Activated B cell treated with CpG ODN at 0.5 μM for 24 hours (primary cell): ENCODE measurements at places on chromosomes 7 and 10. TPM values are rescaled to one million over a fixed set of nuclear protein-coding genes. Genes with fewer than 3 reads are reported as not detected.

- no peak overlapping the region for H3K4me3 ChIP-seq
- no peak for DNase-seq
- H3K36me3 ChIP-seq: no peaks in the 10 kb centered on the region
- no peaks in the 10 kb centered on the region for H3K4me1 ChIP-seq
- H3K27me3 ChIP-seq: peaks cover 7% of the 10 kb centered on the region
- no peak overlapping the region for H3K27ac ChIP-seq
Observed at GRCh38 chr7:50640256-50640655, 75.1 kb upstream of the DDC start.

- H3K36me3 ChIP-seq: no peaks in the 10 kb centered on the region
- H3K27me3 ChIP-seq: no peaks in the 10 kb centered on the region
- DNase-seq: no peak
Observed at GRCh38 chr7:80151274-80151665, 16.6 kb downstream of the GNAI1 start.

GRCh38 chr7:55939514-55940123, 12.1 kb upstream of the MRPS17 start:
- H3K36me3 ChIP-seq: peaks cover 14% of the 10 kb centered on the region
- H3K4me1 ChIP-seq: no peaks in the 10 kb centered on the region
- H3K27me3 ChIP-seq: no peaks in the 10 kb centered on the region
- no peak overlapping the region for H3K27ac ChIP-seq
- no peak overlapping the region for H3K4me3 ChIP-seq
- DNase-seq: no peak

- DNase-seq: no peak
- no peak overlapping the region for H3K27ac ChIP-seq
- no peak overlapping the region for H3K4me3 ChIP-seq
- H3K36me3 ChIP-seq: peaks cover 4% of the 10 kb centered on the region
- peaks cover 58% of the 10 kb centered on the region for H3K4me1 ChIP-seq
- H3K27me3 ChIP-seq: no peaks in the 10 kb centered on the region
Observed at GRCh38 chr7:123745437-123745836, 3.4 kb downstream of the WASL start.

DNA sequence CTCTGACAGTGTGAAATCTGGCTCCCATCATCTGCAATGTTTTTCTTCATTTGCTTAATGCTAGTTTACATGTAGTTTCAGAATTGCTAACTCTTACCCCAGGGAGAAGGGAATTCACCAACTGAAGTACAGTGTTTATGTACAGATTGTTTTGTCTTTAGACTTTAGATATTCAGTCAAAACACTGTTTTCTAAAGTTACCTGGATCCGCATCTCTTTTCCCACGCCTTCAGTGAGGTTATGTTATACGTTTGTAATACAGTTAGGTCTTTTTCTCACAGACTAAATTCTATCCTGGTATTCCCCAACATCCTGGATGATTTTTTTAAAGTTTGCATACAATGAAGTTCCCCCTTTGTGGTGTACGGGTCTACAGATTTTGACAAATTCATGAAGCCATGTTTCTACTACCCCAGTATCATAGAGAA, 3.2 kb upstream of the LYZL1 start:
- no peak overlapping the region for H3K4me3 ChIP-seq
- no peak overlapping the region for H3K27ac ChIP-seq
- no peaks in the 10 kb centered on the region for H3K4me1 ChIP-seq
- DNase-seq: no peak
- no peaks in the 10 kb centered on the region for H3K36me3 ChIP-seq

GRCh38 chr7:140625908-140626868, 14.4 kb downstream of the DENND2A start:
- peaks cover 7% of the 10 kb centered on the region for H3K27me3 ChIP-seq
- no peak overlapping the region for H3K27ac ChIP-seq
- DNase-seq: no peak

- peak overlapping the region; percentile 85 for H3K4me3 ChIP-seq
- DNase-seq: no peak
- no peaks in the 10 kb centered on the region for H3K27me3 ChIP-seq
- peaks cover 40% of the 10 kb centered on the region for H3K36me3 ChIP-seq
Observed at GRCh38 chr10:38093816-38094157, 350 bp upstream of the ZNF37A start.

GRCh38 chr7:19101909-19102308, 15.5 kb downstream of the TWIST1 start:
- peaks cover 50% of the 10 kb centered on the region for H3K27me3 ChIP-seq
- H3K4me1 ChIP-seq: peaks cover 15% of the 10 kb centered on the region
- H3K4me3 ChIP-seq: no peak overlapping the region
- no peaks in the 10 kb centered on the region for H3K36me3 ChIP-seq
- no peak overlapping the region for H3K27ac ChIP-seq

DNA sequence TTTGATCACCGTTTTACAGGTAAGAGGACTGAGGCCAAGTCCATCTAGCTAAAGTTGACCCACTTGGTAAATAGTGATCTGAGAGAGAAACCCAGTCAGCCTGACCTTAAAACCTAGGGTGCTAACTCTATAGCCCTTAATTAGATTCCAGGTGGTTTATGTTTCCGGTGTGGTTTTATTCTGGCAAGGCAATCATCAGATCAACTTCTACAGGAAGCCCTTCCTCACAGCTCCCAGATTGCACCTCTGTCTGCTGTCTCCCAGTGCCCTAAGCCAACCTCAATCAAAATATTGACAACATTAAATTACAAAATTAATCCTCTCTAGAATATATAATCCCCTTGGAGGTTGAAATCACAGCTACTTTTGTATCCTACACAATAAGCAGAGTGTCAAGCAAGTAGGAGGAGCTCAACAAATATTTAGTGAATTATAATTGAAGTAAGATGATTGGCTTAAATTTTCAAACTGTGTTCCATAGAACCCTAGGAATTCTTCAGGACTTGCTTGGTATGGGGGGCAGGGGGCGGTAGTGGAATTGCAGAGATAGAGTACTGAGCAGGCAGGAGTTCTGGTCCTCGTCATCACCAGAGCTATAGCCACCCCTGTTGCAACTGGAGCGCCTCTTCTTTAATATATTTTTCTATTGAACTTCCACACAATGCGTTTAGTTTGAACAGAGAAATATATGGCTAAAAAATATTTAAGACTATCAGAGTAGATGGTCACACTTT, 692.8 kb upstream of the LRRN3 start:
- no peaks in the 10 kb centered on the region for H3K36me3 ChIP-seq
- H3K27ac ChIP-seq: no peak overlapping the region
- no peaks in the 10 kb centered on the region for H3K4me1 ChIP-seq
- no peaks in the 10 kb centered on the region for H3K27me3 ChIP-seq
- DNase-seq: no peak
- H3K4me3 ChIP-seq: no peak overlapping the region

GRCh38 chr10:89055159-89055558, 64.6 kb downstream of the FAS start:
- no peaks in the 10 kb centered on the region for H3K4me1 ChIP-seq
- DNase-seq: no peak
- no peaks in the 10 kb centered on the region for H3K36me3 ChIP-seq
- no peaks in the 10 kb centered on the region for H3K27me3 ChIP-seq
- H3K4me3 ChIP-seq: no peak overlapping the region

GRCh38 chr10:68106656-68107055, 2.6 kb upstream of the MYPN start:
- H3K4me1 ChIP-seq: peaks cover 2% of the 10 kb centered on the region
- peaks cover 6% of the 10 kb centered on the region for H3K27me3 ChIP-seq
- no peaks in the 10 kb centered on the region for H3K36me3 ChIP-seq
- no peak overlapping the region for H3K27ac ChIP-seq
- no peak overlapping the region for H3K4me3 ChIP-seq

GRCh38 chr10:112724404-112724991, 225.5 kb upstream of the TCF7L2 start:
- no peak for DNase-seq
- peaks cover 13% of the 10 kb centered on the region for H3K36me3 ChIP-seq
- no peaks in the 10 kb centered on the region for H3K4me1 ChIP-seq
- no peak overlapping the region for H3K4me3 ChIP-seq
- H3K27ac ChIP-seq: no peak overlapping the region

DNA sequence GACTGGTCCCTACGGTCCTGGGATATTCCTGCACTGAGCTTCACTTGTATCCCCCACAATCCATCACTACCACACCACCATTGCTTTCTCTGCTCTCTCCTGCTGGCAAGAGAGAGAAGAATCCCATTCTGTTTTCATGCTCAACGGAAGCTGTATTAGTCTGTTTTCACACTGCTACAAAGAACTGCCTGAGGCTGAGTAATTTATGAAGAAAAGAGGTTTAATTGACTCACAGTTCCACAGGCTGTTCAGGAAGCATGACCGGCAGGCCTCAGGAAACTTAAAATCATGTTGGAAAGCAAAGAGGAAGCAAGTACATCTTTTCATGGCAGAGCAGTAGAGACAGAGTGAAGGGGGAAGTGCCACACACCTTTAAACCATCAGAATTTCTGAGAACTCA, 260.4 kb upstream of the LYZL1 start:
- H3K4me3 ChIP-seq: no peak overlapping the region
- no peaks in the 10 kb centered on the region for H3K4me1 ChIP-seq
- no peak for DNase-seq
- H3K27ac ChIP-seq: no peak overlapping the region

- no peaks in the 10 kb centered on the region for H3K36me3 ChIP-seq
- peaks cover 34% of the 10 kb centered on the region for H3K4me1 ChIP-seq
Observed at GRCh38 chr7:2893411-2893861, 49.3 kb upstream of the GNA12 start.

DNA sequence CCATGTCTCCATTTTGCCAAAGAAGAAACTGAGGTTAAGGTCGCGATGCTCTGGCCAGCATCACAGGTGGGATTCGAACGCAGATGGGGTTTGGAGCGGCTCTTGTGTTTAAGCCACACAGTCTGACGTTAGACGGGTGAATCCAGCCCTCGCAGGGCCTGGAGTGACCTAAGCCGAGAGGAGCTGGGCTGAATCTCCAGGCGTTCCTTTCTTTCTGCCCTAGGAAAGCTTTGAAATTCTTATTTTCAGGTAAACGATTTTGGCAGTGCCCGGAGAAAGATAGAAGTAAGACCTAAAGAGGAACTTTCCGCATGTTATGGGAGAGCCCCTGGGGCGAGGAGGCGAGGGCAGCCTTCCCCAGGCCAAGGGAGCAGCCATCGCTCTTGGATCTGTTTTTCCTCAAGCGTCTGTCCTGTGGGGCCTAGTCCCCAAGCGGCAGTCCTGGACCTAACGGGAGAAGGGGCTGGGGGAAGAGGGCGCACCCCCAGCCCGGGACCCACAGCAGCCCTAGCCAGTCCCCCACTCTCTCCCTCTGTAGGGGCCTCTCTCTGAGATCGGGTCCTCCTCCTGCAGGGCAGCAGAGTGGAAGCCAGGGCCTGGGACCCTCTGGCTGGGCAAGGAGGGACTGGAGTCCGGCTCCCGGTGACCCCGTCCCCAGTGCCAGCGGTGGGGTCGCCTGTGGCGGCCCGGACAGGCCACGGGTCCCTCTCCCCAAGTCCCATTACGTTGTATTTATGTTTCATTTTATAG, 8.9 kb upstream of the LBX1 start:
- no peaks in the 10 kb centered on the region for H3K36me3 ChIP-seq
- H3K27ac ChIP-seq: no peak overlapping the region
- H3K4me3 ChIP-seq: peak overlapping the region; percentile 53
- H3K4me1 ChIP-seq: peaks cover 10% of the 10 kb centered on the region
- peaks cover 65% of the 10 kb centered on the region for H3K27me3 ChIP-seq

GRCh38 chr10:32846974-32847373, 111.1 kb downstream of the ITGB1 start:
- peaks cover 3% of the 10 kb centered on the region for H3K27me3 ChIP-seq
- H3K4me3 ChIP-seq: no peak overlapping the region
- no peak for DNase-seq
- H3K4me1 ChIP-seq: no peaks in the 10 kb centered on the region

GRCh38 chr7:41280491-41280890, 422.4 kb downstream of the INHBA start:
- no peak overlapping the region for H3K4me3 ChIP-seq
- DNase-seq: no peak
- no peaks in the 10 kb centered on the region for H3K27me3 ChIP-seq
- H3K36me3 ChIP-seq: no peaks in the 10 kb centered on the region
- no peaks in the 10 kb centered on the region for H3K4me1 ChIP-seq

GRCh38 chr7:193481-194251, 1.3 kb downstream of the FAM20C start:
- H3K36me3 ChIP-seq: no peaks in the 10 kb centered on the region
- H3K4me1 ChIP-seq: peaks cover 5% of the 10 kb centered on the region
- no peak for DNase-seq
- peaks cover 49% of the 10 kb centered on the region for H3K27me3 ChIP-seq

- H3K36me3 ChIP-seq: peaks cover 1% of the 10 kb centered on the region
- H3K4me1 ChIP-seq: peaks cover 55% of the 10 kb centered on the region
- DNase-seq: no peak
- H3K4me3 ChIP-seq: peak overlapping the region; percentile 57
Observed at GRCh38 chr10:70575874-70576802, 26.4 kb downstream of the PRF1 start.

DNA sequence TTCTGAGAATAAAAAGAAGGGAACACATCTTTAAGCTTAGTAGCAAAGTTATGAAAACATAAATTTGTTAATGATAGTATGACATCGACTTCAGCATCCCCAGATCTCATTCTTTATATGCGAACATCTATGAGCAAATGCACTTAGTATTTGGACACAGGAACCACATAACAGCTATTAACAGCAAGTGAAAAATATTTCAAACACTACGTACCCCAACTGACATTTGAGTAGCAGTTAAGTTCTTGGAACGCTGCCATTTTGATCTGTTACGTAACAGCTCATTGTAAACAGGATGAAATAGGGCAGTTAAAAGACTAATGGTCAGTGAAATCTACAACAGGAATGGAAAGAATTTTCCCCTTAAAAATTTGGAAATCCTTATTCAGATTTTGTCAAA, 428.9 kb downstream of the TNS3 start:
- H3K36me3 ChIP-seq: no peaks in the 10 kb centered on the region
- no peak overlapping the region for H3K4me3 ChIP-seq
- H3K4me1 ChIP-seq: peaks cover 33% of the 10 kb centered on the region
- no peak overlapping the region for H3K27ac ChIP-seq
- no peak for DNase-seq

DNA sequence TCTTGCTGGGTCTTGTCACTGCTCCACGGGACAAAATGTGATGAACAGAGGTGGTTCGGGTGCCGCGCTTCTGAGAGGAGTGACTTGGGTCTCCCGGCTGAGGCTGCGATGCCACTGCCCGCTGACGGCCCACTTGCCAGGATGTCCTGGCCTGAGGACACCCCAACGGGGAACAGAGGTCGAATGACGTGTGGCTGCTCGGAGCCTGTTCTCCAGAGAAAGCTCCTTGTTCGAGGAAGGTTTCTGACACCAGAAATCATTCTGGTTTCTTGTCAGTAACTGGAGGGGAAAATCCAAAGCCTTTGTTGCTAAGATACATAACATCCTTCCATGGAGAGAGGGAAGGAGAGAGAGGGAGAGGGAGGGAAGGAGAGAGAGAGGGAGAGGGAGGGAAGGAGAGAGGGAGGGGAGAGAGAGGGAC, 236.4 kb downstream of the WDR37 start:
- DNase-seq: no peak
- no peak overlapping the region for H3K27ac ChIP-seq
- no peak overlapping the region for H3K4me3 ChIP-seq
- H3K4me1 ChIP-seq: peaks cover 3% of the 10 kb centered on the region

DGKI gene
- not detected in 2 replicates for total RNA-seq

AS3MT gene
- 0.31 and 0.46 TPM in 2 replicates for total RNA-seq

PLEKHS1 gene
- 0.07 TPM in 1 of 2 replicates, not detected in the other for total RNA-seq

TECPR1 gene
- total RNA-seq: 24.6 and 34.5 TPM in 2 replicates

CD36 gene
- total RNA-seq: 0.15 and 0.53 TPM in 2 replicates

CDHR1 gene
- 2.8 and 3.7 TPM in 2 replicates for total RNA-seq

OR2A5 gene
- total RNA-seq: not detected in 2 replicates

FLNC gene
- not detected in 2 replicates for total RNA-seq

LIPK gene
- not detected in 2 replicates for total RNA-seq

CRYGN gene
- total RNA-seq: not detected in 2 replicates

ZNF488 gene
- total RNA-seq: not detected in 2 replicates

C10orf143 gene
- total RNA-seq: 7.8 and 10.1 TPM in 2 replicates

KCNIP2 gene
- 7.0 and 7.1 TPM in 2 replicates for total RNA-seq

ASB4 gene
- not detected in 2 replicates for total RNA-seq

ZNF138 gene
- total RNA-seq: 14.2 and 17.8 TPM in 2 replicates
